ENCODE measurements at places on chromosomes 11 and 22. TPM values are rescaled to one million over a fixed set of nuclear protein-coding genes. Genes with fewer than 3 reads are reported as not detected.

Gene OR6T1
- not detected for total RNA-seq

Gene FAR1
- total RNA-seq = 66.9 TPM

Gene EXT2
- 44.0 TPM for total RNA-seq

Gene HBE1
- total RNA-seq = 0.94 TPM

Gene KLHL22
- 23.6 TPM for total RNA-seq

Gene OR51B4
- not detected for total RNA-seq

Gene LARGE2
- 0.94 TPM for total RNA-seq

Gene IL10RA
- total RNA-seq = 314 TPM

Gene SELENOO
- 11.8 TPM for total RNA-seq
